ENCODE measurements at places on chromosomes 7 and 10.

GRCh38 chr10:92970301-92971070, 90.1 kb upstream of the CYP26C1 start:
- DNase-seq, result no peak

DNA sequence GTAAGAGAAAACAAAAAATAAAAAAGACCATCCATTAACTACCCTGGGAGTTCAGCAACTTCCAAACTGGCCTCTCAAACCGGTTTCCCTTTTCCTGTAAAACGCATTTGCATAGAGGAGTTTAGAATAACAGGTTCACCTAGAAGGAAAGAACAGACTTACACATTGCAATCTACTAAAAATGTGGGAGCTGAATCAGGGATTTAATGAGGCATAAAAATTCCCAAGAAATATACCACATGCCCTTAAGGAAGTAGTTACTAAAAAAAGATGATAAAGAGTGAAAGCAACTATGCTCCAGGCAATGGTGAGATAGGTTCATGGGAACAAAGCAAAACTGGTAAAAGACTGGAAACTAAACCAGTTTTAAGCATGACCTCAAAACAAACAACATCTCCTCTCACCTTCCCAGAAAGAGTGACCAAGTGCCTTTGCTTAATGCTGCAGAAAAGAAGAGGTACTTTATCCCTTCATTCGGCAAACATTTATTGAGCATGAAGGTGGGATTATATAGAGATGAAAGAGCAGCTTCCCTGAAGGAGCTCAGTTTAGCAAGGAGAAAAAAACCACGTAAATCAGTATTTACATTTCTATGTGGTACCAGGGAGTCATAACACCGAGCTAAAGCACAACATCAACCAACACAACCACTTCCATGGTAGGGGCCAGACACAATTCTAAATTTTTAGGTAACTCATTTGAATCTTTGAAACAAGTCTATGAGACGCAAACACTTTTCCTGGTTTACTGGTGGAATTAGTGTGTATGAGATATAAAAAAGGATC, 152.8 kb downstream of the SGMS1 start:
- no peak for DNase-seq

DNA sequence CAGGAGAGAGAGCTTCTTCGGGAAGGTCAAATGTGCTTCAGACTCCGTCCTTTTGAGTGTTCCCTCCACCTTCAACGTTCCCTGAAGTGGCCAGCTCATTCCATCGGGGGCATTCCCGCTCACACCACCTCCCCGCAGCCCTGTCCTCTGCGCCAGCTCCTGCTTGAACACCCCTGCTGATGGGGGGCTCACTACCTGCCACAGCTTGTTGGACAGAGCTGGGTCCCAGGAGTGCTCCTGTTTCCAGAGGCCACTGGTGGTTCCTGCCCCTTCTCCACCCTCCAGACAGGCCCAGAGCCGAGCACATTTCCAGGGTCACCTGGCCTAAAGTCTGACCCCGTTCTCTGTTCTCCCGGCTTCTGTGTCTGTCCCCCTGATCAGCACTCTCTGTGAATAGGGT, 67.4 kb downstream of the ELFN1 start:
- no peak for DNase-seq

- no peak for DNase-seq
Measured at GRCh38 chr7:74535951-74536356, 82.2 kb downstream of the GTF2IRD1 start.

GRCh38 chr10:25113191-25114035, 61.4 kb upstream of the GPR158 start:
- DNase-seq, result no peak

Measured in stimulated activated CD4-positive, alpha-beta T cell treated with anti-CD3 and anti-CD28 coated beads, Interleukin-1b, Interleukin-23, amount 100 ng/mL, for 4 hours (primary cell).